Mucosa of gallbladder (tissue), 1 donor: ENCODE measurements at places on chromosomes 6 and 20.

DNA sequence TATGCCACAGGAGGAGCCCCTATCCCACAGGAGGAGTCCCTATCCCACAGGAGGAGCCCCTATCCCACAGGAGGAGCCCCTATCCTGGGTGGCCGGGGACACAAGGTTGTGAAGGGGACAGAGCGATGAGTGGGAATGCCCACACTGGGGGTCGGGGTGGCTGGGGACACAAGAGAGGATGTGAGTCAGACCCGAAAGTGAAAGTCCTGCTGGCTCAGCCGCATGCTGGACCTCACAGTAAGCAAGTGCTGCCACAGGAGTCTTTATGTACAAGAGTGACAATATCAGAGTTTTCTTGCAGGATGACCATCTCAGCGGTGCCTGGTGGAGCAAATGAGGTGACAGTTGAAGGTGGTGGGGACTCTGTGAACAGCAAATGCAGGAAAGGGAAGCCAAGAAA, 93.7 kb downstream of the PSMB1 start:
- no peak for DNase-seq

GRCh38 chr6:127514773-127515227, 4.3 kb downstream of the MTCL3 start:
- no peak for DNase-seq

DNA sequence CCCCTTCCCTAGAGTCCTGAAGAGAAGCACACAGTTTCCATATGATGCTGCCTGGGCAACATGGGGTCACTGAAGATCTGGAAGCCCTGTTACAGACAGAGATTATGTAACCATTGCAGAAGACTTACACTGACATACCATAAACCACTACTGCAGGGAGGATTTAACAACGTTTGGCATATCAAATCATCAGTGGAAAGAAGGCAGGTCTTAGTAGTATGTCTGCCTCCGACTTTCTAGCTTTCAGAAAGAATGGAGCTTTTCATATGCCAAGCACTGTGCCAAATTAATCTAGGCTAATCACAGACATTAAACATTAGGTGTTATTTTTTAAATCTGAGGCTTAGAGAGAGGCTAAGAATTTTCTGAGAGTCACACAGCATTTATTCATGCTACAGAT, 144.3 kb downstream of the ADGRB3 start:
- no peak for DNase-seq

DNA sequence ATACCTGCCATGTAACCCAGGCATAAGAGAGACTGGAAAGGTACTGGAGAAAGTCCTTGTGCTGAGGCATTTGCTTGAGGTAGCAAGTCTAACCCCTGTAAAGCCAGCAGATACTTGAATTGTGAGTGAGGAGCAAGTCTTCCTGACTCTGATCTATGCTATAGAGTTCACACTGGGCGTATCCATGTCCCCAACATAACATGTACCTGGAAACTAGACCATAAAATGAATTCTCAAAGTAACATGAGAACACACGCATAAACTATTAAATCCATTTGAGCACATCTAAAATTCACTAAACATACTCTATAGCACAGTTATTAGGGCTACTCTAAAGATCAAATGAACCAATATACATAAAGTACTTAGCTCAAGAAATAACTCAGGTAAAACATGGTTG, 2.0 kb downstream of the NHSL1 start:
- no peak for DNase-seq

- no peak for DNase-seq
These were observed 456.9 kb upstream of the ID4 start for GRCh38 chr6:19380293-19380692.

DNA sequence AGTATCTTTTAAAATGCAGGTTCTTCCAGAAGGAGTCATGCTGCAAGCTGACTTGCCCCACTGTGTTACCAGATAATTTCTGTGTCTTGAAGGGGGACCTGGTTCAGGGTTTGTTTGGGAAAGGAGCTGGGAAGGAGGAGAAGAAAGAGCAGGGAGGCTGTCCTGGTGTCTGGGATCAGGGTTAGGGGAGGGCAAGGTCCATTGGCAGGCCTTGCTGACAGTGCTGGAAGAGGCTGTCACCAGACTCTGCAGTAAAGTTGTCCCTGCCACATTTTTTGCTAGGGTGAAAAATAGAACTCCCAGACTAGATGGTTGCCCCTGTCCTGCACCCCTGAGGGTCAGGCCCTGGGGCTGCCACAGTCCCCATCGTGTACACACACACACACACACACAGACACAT, 14.9 kb downstream of the GLP1R start:
- DNase-seq = no peak

GRCh38 chr6:33427585-33428223, 7.8 kb downstream of the SYNGAP1 start:
- DNase-seq = peak; percentile 44

DNA sequence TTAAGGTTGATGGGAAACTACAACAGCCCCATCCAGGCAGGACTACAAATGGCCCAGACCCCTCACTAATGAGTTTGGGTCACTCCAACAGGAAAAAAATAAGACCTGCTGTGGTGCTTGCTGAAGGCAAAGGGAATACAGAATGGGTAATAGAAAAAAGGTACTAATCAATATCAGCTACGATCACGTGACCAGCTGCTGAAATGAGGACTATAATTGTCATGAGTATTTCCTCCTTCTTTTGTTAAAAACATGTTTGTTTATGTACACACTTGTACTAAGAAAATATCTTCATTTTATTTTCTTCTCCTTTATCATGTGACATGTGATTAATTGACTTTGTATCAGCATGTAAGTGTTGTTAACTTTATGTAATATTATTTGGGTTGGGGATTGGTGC, 199.9 kb downstream of the GJA1 start:
- no peak for DNase-seq

- no peak for DNase-seq
These were observed 190.9 kb downstream of the LAMA2 start for GRCh38 chr6:129073691-129074395.

GRCh38 chr20:14732343-14732742, 394.9 kb upstream of the FLRT3 start:
- no peak for DNase-seq

GRCh38 chr6:52697903-52698302, 27.0 kb downstream of the TMEM14A start:
- DNase-seq = no peak

DNA sequence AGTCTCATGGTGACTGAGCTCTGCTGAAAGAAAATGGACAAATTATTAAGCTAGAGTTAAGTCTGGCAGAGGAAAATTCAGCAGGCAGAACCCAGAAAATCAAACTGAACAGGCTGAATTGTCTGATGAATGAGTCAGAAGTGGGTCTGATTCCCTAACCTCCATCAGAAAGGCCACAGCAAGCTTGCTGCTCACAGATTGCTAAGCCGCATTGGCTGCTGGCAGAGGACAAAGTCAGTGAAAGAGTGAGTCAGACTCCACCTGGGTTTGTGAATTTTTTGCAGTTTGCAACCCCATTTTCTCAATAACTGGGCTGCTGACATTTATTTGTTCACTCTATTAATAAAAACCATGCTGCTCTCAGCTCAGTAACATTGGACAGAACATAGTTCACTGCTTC, 191.3 kb downstream of the EPM2A start:
- DNase-seq = no peak

DNA sequence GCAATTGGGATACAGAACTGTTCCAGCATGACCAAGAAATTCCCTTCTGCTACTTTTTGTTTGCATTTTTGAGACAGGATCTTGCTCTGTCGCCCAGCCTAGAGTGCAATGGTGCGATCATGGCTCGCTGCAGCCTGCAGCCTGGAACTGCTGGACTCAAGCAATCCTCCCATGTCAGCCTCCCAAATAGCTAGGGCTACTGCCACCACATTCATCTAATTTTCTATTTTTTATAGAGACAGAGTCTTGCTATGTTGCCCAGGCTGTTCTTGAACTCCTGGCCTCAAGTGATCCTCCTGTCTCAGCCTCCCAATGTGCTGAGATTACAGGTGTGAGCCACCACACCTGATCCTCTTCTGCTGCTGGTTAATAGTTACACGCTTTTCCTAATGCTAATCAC, 204.9 kb downstream of the SOX4 start:
- DNase-seq = no peak

DNA sequence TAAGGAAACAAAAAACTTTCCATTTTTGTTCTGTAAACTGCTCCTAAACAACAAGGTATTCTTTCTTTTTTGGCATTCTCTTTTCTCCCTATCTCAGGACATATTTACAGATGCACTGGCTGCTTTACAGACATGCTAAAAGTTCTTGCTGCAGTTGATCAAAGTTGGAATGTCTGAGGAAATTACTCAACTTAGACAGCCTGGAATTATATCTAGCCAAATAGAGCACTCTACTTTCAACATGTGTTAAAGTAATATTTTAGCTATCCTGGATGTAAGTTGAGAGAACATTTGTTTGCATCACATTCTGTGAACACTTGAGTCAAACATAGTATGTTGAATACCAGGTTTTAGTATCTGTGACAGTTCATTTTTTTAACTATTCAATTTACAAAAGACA, 24.8 kb downstream of the TASP1 start:
- DNase-seq = no peak

- no peak for DNase-seq
These were observed 131.3 kb downstream of the CEBPB start for GRCh38 chr20:50321797-50322480.

- no peak for DNase-seq
These were observed 43.1 kb downstream of the ARID1B start for GRCh38 chr6:156820089-156820798.

DNA sequence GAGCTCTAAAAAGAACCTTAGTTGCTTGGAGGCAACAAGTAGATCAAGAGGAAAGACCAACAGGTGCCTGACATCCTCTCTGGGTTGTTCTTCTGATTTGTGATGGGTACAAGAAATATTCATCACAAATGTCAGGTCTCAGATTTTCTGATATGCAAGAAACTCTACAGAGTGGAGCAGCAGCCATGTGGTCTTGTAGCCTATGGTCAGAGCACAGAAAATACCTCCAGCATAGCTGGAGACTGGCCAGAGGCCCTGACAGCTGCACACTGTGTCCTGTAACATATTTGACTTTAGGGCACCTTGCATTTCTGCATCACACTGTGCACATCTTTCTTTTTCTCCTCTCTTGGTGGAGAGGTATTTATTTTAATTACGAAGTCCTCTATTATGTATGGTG, 116.3 kb downstream of the GMPR start:
- DNase-seq = no peak

GRCh38 chr6:24537771-24538385, 43.1 kb downstream of the ALDH5A1 start:
- no peak for DNase-seq

- no peak for DNase-seq
These were observed 65.2 kb upstream of the RSPO3 start for GRCh38 chr6:127053032-127053874.

GRCh38 chr6:167341665-167342655, 17.1 kb downstream of the TTLL2 start:
- DNase-seq = no peak

- DNase-seq = no peak
These were observed 89.9 kb downstream of the PDE7B start for GRCh38 chr6:135941275-135942025.

GRCh38 chr6:57315111-57315510, 2.3 kb upstream of the PRIM2 start:
- DNase-seq = no peak

DNA sequence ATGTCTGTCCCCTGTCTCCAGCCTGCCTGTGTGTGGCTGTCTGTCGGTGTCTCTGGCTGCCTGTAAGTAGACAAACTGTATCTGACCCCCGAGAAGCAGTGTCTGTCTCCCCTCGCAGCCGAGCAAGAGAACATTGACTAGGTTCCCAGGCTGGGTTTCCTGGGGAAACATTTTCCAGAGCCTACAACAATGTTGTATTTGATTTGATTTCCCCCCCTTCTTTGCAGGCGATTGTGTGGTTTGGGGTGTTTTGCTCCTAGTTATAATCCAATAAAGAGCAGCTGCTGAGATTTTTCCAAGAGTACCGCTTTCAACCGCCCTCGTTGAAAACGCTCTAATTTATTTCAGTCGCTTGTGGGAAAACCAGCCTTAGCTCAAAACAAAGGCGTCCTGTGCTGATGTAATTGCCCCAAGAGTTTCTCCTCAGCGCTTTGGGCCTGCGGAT, 92.6 kb downstream of the CDC5L start:
- no peak for DNase-seq

DNA sequence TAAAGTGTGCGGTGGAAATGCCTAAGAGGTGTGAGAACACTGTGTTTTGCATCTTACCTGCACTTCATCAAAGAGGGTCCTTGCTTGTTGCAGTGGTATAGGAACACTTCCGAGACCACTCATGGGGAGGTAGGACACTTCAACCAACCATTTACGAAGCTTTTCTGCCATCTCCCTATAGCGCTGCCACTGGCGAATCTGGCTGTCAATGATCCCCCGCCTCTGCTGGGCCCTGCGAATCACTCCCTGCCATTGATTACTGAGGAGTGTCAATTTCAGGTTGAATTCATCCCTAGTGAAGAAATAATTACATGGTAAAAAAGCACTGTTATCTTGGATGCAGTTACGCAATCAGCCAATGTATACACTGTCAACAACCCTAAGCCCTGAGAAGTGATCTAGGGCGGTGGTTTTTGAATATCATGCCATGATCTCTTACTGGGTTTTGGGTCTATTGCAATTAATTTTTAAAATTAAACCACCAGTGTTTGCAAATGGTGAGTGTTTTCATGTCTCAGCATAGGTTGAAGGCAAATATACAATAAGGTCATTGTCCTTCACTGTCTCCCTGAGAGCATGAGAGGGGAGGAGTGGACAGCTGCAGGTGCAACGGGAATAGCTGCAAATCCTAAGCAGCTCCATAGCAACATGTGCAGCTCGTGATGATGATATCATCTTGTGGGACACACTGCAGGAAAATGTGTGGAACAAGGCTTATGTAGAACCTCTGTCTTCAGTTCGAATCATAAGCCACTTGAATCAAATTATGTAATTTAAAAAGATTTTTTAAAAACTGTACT, 400.6 kb downstream of the ESR1 start:
- DNase-seq = no peak

DNA sequence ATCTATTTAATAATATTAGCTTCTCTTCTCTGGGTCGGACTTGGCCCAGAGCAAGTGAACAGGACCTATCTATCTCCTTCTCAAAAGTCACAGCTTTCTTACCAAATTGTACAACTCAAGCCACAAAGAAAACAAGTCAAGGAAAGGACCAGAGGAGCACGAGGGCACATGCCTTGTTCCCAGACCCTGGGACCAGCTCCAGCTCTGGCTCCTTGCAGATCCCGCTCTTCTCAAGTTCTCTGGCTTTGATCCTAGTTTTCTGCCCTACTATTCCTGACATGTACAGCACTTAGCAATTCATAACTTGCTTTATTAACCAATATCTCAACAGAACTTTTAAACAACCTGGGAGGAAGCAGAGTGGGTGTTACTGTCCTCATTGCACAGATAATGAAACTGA, 185.9 kb downstream of the ESR1 start:
- no peak for DNase-seq

DNA sequence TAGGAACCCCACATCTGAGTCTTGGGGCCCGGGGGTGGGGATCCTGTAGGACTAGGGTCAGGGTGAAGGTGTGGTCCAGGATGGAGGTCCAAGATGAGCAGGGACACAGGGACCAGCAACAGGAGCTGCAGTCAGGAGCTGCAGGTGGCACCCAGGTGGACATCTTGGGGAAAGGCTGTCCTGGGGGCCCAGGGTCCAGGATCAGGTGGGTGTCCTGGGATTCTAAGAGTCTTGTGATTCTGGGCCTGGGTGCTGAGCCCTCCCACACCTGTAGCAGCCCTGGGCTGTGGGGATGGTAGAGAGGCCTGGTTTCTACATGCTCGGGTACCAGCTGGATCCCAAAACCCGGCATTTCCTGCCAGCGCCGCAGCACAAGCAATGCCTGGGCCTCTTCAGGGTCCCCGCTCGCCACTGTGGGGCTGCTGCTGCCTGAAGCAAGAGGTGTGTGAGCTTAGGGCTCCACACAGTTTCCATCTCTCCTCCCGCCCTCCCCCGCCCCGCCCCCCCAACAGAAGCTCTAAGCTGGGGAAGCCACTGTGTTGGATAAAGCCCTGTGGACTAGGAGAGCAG, 20.7 kb downstream of the ERGIC3 start:
- DNase-seq = no peak
